ENCODE measurements at places on chromosomes 1 and 21. TPM values are rescaled to one million over a fixed set of nuclear protein-coding genes. Genes with fewer than 3 reads are reported as not detected.

- no peaks in the 10 kb centered on the region for H3K36me3 ChIP-seq
- H3K27me3 ChIP-seq, result no peaks in the 10 kb centered on the region
- H3K4me3 ChIP-seq, result no peak overlapping the region
- H3K4me1 ChIP-seq, result peaks cover 62% of the 10 kb centered on the region
Observed at GRCh38 chr1:211349741-211350140, 23.1 kb downstream of the TRAF5 start.

DNA sequence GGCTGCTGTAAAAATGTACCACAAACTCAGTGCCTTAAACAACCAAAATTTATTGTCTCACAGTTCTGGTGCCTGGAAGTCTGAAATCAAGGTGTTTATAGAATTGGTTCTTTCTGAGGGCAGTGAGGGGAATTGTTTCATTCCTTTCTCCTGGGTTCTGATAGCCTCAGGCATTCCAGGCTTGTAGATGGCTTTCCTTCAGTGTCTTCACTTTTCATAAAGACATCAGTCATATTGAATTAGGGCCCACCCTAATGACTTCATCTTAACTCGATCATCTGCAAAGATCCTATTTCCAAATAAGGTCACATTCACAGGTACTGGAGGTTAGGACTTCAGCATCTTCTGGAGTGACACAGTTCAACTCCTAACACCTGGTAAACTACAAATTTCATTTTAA, 15.0 kb downstream of the CDKN2C start:
- H3K4me3 ChIP-seq, result peak overlapping the region; percentile 24
- H3K27ac ChIP-seq, result peak overlapping the region; percentile 5
- H3K27me3 ChIP-seq, result no peaks in the 10 kb centered on the region
- no peaks in the 10 kb centered on the region for H3K4me1 ChIP-seq
- no peak for DNase-seq

DNA sequence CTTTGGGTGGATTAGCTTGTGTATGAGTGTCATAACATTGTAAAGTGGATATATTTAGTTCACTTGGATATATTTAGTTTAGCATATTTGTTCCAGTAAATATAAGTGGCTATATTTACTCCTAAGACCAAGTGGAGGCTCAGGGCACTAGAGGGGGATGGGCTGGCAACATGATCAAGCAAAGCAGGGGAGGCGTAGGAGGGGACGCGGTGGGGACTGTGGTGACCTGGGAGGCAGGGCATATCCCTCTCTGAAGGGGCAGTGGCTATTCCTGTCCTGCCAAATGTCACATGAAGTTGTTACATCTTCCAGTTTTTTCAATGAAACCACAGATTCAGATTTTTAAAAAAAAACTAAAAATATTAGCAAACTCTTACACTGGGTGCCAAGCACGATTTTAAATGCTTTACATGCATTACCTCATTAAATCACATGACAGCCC, 51.9 kb upstream of the EDN2 start:
- no peaks in the 10 kb centered on the region for H3K36me3 ChIP-seq
- H3K27me3 ChIP-seq, result no peaks in the 10 kb centered on the region
- H3K4me1 ChIP-seq, result peaks cover 12% of the 10 kb centered on the region
- no peak overlapping the region for H3K4me3 ChIP-seq
- no peak for DNase-seq

DNA sequence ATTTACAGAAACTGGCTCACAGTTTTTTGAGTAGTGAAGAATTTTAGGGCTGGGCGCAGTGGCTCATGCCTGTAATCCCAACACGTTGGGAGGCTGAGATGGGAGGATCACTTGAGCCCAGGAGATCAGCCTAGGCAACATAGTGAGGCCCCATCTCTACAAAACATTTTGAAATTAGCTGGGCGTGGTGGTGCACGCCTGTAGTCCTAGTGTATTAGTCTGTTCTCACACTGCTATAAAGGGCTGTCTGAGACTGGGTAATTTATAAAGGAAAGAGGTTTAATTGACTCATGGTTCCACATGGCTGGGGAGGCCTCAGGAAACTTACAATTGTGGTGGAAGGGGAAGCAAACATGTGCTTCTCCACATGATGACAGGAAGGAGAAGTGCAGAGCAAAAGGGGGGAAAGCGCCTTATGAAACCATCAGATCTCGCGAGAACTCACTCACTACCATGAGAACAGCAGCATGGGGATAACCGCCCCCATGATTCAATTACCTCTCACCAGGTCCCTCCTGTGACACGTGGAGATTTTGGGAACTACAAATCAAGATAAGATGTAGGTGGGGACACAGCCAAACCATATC, 24.4 kb upstream of the DYRK1A start:
- H3K36me3 ChIP-seq, result no peaks in the 10 kb centered on the region
- peaks cover 19% of the 10 kb centered on the region for H3K4me1 ChIP-seq
- H3K4me3 ChIP-seq, result no peak overlapping the region
- H3K27ac ChIP-seq, result no peak overlapping the region

CDKN2C gene
- 10.3 TPM for total RNA-seq

DNA sequence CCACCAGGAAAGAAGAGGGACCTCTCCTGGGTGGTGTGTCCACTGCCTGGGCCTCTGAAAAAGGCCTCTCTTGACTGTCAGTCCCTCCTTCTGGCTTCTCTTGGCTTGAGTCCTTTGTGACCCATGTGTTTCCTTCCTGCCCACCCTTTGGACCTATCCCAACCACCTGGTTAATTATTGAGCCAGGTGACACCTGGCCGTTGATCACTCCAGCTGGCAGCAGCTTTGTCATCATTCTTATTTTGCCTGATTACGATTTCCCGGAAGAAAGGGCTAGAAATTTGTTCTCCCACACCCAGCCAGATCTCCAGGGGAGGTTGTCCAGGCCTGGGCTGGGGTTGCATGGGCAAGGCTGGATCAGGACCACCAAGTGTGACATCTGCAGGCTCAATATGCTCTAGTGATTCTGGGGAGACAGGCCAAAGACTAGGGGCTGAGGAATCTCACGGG, 24.8 kb downstream of the CSF1 start:
- H3K27ac ChIP-seq, result no peak overlapping the region
- H3K36me3 ChIP-seq, result no peaks in the 10 kb centered on the region
- DNase-seq, result no peak
- peaks cover 10% of the 10 kb centered on the region for H3K4me1 ChIP-seq

GRCh38 chr1:156371553-156372264, 2.7 kb downstream of the RHBG start:
- H3K36me3 ChIP-seq, result no peaks in the 10 kb centered on the region
- no peak overlapping the region for H3K4me3 ChIP-seq
- H3K27ac ChIP-seq, result no peak overlapping the region

KMO gene
- 0.63 TPM for total RNA-seq

ACTA1 gene
- 2.3 TPM for total RNA-seq

TSPAN2 gene
- total RNA-seq, result 26.2 TPM

DNA sequence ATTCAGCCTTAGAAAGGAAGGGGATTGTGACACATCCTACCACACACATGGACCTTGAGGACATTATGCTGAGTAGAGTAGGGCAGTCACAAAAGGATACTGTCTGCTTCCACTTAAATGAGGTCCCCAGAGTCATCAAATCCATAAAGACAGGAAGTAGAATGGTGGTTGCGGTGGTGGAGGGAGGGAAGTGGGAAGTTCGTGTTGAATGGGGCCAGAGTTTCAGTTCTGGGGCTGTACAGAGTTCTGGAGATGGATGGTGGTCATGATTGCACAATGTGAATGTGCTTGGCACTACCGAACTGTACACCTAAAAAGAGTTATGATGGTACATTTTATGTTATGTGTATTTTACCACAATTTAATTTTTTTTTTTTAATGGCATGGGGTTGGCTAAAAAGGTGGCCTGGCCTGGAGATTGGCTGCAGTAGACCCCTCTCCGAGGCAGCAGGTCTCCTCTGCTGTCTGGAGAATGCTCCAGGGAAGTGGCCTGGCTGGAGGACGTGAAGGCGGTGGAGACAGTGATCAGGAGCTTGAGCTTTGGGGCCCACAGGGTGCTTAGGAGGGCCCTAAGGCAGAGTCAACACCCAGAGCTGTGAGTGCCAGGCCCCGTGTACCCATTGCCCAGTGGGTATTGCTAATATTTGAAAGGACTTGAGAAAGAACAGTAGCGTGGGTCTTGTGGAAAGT, 30.4 kb downstream of the IFNGR2 start:
- peaks cover 30% of the 10 kb centered on the region for H3K4me1 ChIP-seq
- peak overlapping the region; percentile 60 for H3K27ac ChIP-seq
- no peaks in the 10 kb centered on the region for H3K27me3 ChIP-seq
- DNase-seq, result no peak

TMEM269 gene
- total RNA-seq, result 0.27 TPM

DNA sequence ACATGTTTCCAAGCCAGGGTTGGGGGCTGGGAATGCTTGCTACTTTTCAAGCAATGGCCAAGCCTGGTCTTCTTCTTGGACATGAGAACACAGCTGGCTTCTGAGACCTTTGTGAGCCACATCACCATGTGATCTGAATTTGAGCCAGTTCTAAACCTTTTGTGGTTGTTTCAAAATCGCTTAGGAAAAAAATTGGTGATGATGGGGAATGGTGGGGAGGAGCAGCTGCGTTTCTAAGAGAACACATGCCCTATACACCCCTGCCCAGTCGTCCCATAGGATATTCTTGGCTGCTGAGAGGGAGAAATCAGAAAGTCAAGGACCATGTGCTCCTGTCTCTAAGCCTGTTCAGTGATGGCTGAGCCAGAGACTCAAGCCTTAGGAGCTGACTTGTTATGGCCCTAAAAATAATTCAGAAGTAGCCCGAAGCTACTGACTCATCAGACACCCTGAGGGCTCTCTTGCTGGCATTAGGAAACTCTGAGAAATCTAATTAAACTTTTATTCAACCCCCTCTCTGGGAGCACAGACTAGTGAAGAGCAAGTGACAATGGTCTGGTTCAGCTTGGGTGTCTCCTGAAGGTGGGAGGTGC, 30.5 kb downstream of the CCDC185 start:
- H3K36me3 ChIP-seq, result no peaks in the 10 kb centered on the region
- DNase-seq, result no peak
- no peak overlapping the region for H3K4me3 ChIP-seq
- peaks cover 22% of the 10 kb centered on the region for H3K4me1 ChIP-seq

DNA sequence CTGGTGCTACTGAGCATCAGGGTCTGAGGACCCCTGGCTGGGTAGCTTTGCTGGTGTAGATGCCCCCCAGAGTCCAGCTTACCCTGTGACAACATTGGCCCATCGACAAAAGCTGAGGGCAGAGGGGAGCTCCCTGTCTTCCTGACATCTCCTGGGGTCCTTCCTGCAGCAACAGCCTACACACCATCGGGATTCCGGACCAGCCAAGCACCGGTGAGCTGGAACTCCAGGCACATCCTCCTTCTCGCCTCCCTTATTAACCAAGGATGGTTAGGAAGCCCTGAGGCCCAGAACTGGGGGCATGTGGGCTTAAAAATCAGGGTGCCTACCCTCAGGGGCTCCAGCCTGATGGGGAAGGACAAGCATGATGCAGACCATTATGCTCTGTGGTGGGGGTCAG, 658.0 kb downstream of the PTPRU start:
- H3K27ac ChIP-seq, result no peak overlapping the region
- no peak for DNase-seq
- H3K4me1 ChIP-seq, result no peaks in the 10 kb centered on the region
- no peak overlapping the region for H3K4me3 ChIP-seq
- H3K27me3 ChIP-seq, result no peaks in the 10 kb centered on the region
- no peaks in the 10 kb centered on the region for H3K36me3 ChIP-seq

RPTN gene
- not detected for total RNA-seq

RPE65 gene
- total RNA-seq, result not detected

- no peaks in the 10 kb centered on the region for H3K27me3 ChIP-seq
- H3K27ac ChIP-seq, result no peak within 1 kb of the TSS
- H3K4me1 ChIP-seq, result peaks cover 19% of the 10 kb centered on the region
- no peaks in the 10 kb centered on the region for H3K36me3 ChIP-seq
- peak within 1 kb of the TSS; percentile 59 for H3K4me3 ChIP-seq
- no peak for DNase-seq
Observed at GRCh38 chr1:173206816-173207568, at the start of gene TNFSF4. Gene TNFSF4, minus strand, starts transcription at chr1:173207331. Its CDS starts 155 bp downstream, at chr1:173207176.

DNA sequence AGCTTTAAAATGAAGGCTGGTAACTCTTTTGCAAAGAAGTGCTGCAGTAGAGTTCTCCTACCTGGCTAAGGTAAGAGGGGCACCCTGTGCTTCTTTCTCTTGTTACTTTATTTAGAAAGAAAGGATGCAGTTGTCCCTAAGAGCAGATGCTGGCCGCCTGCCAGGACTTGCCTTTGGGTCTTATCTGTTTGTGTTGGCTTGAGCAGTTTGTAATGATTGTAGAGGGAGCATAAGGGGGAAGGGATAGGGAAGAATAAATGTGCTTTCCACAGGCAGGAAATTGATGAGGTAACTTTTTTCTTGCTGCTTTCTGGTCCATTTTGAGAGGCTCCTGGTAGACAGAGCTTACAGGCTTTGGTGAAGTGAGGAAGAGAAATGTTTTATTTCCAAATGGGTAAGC, 229.6 kb downstream of the HHAT start:
- H3K4me3 ChIP-seq, result no peak overlapping the region
- H3K4me1 ChIP-seq, result no peaks in the 10 kb centered on the region
- no peaks in the 10 kb centered on the region for H3K27me3 ChIP-seq
- no peak overlapping the region for H3K27ac ChIP-seq
- DNase-seq, result no peak

LAD1 gene
- total RNA-seq, result 11.1 TPM

DNA sequence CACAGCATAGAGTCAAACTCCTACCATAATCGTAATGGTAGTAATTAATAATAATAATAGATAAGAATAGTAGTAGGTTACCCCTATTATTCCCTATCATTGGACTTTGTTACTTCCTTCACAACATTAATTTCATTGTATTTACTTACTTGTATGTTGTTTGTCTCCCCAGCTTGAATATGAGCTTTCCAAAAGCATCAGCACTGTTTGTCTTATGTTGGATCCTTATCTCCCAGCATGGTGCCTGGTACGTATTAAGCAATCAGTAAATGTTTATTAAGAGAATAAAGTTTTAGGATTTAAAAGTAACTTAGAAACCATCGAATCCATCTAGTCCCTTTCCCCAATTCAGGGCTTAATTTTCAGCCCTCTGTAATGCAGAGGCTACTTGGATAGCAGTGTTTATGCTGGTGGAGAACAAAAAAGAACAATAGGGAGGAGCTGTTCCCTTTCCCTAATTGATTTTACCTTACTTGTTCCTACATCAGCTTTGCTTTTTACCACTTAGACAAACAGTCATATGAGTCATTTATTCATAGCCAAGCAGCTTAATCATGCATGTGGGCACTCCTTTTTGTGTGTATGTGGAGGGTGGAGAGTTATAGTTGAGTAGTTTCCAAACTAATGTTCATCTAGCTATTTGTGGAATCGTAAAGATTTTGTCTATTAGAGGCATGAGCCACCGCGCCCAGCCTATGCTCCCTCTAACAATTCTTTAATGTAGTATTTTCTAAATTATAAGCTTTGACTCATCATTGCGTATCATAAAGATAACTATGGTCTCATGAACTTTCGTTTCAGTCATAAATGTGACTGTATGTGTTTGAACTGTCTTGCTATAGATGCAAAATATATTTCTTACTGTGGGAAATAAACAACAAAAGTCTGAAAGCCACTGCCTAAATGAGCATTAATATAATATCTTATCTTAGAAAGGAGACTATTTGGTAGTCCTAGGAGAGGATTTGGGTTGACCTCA, 20.9 kb upstream of the DR1 start:
- peaks cover 4% of the 10 kb centered on the region for H3K4me1 ChIP-seq
- H3K27ac ChIP-seq, result no peak overlapping the region
- DNase-seq, result no peak

GRCh38 chr1:99705385-99705784, 59.5 kb downstream of the PALMD start:
- no peaks in the 10 kb centered on the region for H3K27me3 ChIP-seq
- H3K4me1 ChIP-seq, result no peaks in the 10 kb centered on the region
- H3K27ac ChIP-seq, result no peak overlapping the region
